Stimulated activated CD8-positive, alpha-beta memory T cell treated with anti-CD3 and anti-CD28 coated beads, Interleukin-7, amount 100 ng/mL, for 24 hours (primary cell): ENCODE measurements at places on chromosomes 11 and 22.

- no peak for DNase-seq
These were observed 8.8 kb downstream of the DGCR2 start for GRCh38 chr22:19113429-19113828.

GRCh38 chr22:37623075-37624016 lies 14.7 kb downstream of the GGA1 start:
- DNase-seq, result no peak

DNA sequence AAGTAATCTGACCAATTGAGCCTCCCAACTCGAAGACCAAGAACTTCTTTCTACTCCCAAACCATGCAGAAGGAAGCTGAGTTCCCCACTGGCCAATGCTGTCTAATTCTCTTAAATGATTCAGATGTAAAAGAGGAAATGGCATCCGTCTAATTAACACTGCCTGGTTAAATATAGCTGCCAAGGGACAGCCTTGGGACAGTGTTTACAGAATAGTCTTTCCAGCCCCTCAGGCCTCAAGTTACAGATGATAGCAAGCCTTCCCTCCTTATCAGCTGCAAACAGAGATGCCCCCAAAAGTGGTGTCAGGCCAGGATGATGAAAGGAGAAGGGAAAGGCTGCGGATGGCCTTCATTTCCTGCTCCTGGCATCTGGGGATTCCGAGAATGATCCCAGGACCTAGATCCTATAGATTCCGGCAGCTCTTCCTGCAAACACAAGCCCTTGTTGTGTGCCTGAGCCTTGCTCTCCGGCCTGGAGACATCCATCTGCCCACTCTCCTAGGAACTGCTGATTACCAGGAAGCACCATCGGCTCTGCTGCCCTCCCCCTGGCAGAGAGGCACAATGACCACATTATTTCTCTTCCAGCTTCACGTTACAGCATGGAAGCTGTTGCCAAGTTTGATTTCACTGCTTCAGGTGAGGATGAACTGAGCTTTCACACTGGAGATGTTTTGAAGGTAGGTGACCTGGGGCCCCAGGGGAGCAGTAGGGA lies 13.5 kb upstream of the TMA7B start:
- no peak for DNase-seq

GRCh38 chr11:44611687-44612434 lies 46.4 kb downstream of the CD82 start:
- peak; percentile 26 for DNase-seq

GRCh38 chr11:45092901-45093760 lies 53.3 kb upstream of the PRDM11 start:
- no peak for DNase-seq

DNA sequence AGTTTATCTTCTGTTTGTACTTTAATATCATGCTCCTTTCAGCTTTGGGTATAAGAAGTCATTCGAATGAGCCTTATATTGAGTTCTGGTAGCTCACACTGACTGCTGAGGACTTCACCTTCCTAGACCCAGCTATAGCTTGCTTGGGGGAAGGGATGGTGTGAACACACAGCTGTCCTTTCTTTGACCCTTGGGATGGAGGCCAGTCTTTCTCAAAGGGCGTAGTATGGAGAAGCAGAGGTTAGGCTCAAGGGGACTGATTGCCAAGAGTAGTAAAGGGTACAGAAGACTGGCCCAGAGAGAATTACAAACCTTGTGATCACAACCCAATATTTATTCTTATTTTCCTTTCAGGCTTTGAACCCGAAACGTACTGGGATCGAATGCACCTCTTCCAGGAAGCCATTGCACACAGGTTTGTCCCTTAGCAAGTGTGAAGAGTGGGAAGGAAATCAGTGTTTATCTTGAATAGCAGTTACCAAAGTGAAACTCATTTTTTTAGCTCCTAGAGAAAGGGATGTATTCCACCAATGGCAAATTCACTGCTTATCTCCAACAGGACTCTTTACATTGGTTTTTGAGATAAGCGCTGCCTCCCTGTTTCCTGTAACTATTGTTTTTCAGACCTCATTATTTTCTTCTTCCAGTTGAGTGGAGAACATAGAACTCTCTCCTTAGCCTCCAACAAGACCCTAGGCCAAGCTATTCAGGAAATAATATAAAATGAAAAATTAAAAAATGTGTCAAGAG lies 42.8 kb upstream of the YWHAH start:
- no peak for DNase-seq

DNA sequence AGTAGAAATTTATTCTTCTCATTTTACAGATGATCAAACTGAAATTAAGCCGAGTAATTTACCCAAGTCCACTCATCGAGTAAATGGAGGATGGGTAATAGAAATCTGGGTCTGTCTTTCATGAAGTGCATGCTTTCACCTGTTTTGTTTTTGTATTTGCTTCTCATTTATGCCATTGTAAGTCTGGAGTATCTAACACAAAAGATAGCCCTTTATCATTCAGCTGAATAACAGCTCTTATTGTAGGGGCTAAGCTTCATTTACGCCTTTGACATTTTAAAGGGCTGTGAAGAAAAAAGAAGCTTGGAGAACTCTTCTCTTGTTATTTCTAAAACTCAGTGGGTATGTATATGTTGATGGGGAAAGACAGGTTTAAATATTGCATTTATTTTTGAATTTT lies 1196.2 kb upstream of the TENM4 start:
- DNase-seq, result no peak

DNA sequence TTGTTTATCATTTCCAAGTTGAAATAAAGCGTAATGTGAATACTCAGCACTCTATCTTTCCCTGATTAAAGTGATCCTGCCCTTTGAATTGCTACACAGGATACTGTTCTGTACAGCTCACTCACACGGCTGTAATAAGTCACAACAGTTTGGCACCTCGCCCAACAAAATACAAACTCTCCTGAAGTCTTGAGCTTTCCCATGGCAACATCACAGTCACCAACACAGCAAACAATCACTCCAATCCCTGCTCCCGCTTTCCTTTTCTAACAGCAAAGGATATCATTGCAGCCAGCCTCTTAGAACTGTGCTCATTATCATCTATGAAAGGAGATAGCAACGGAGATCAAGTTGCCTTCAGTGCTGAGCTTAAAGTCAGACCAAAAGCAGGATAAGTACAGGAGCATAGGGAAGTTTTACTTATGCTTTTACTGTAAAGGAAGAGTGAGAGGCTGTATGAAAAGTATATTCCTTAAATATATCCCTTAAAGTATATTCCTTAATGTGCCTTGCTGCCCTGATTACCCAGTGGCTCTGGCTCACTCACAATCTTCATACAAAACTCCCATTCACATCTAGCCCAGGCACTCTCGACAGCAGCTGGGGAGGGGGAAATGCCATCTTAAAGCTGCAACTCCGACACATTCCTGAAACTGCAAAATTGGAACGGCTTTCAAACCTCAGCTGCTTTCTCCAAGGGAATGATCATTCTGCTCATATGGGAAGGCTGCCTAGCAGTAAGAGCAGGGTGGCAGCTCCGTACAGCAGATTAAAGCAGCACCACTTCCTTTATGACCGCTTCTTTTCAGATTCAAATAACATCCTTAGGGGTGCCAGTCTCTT lies 35.8 kb downstream of the MAML2 start:
- DNase-seq, result no peak

DNA sequence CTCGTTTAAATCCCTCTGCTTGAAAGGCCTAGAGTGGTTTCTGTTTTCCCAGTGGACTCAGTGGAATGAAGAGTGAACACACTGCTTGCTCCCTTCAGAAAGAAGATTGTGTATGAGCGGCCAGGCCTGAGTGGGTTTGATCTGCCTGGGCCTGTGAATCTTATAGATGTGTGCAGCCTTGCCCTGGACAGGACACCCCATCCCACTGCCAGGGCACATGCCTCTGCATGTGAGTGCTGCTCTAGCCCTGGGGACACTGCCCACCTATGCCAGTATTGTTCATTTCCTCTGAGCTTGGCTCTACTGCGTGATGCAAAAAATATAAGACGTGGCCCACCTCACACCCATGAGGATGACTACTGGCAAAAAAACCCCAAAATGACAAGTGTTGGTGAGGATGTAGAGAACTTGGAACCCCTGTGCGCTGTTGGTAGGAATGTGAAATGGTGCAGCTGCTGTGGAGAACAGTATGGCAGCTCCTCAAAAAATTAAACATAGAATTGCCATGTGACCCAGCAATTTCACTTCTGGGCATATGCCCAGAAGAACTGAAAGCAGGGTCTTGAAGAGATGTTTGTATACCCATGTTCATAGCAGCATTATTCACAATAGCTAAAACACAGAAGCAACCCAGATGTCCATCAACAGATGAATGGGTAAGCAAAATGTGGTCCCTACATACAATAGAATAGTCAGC lies 27.3 kb upstream of the NECTIN1 start:
- DNase-seq, result no peak

DNA sequence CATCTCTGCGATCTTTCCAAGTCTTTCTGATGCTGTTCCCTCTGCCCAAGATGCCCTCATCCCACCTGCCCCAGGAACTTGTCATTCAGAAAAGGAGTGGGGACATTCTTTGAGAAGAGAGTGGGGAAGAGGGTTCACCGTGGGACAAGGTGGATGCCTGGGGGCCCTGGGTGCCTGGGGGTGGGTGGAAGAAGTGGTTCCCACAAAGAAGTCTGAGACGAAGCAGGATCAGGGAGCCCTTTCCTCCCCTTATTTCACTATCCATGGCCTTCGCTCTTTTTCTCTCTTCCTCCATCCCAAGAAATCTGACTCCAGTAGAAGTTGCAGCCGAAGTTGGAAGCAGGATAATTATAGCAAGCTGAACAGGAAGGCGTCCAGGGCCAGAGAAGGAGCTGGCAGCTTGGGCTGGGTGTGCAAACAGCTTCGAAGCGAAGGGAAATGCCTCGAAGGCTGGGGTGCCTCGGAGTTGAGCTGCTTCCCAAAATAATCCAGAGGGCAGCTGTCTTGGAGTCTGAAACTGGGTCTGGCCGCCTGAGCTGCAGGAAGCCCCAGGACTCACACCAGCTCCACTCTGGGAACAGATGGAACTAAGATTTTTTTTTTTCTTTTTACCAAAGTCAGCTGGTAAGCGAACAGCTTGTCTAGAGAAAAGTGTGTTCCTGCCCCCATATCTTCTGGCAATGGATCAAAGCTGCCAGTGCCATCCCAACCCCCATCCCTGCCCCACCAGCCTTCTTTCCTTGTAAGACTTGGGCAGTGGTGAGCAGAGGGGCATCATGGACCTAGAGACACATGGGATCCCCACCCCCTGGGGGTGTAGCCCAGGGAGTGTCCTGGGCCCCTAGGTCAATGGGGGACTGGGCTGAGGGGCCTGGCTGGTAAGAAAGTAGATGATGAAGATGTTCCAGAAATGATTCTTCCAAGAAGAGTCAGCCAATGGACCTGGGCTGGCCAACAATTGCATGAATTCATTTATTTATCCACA lies 31.5 kb downstream of the PARVG start:
- DNase-seq, result no peak

GRCh38 chr11:80655834-80656233 lies 1215.0 kb upstream of the TENM4 start:
- DNase-seq, result no peak

DNA sequence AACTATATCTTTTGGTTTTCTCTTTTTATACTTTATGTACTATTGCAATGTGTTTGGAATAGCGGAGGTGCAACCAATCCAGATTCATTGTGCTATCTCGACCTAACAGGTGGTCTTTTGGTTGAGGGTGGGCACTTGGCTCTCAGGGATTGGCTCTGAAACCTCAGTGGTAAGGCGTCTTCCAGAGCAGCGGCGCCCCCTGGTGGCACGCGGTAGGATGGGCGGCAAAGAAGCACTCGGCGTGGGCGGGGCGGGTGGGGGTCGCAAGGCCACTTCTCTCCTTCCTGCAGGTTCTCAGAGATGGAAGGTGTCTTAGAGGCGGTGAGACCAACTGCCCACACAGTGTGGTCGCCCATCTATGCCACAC lies 19.2 kb upstream of the PLET1 start:
- peak; percentile 63 for DNase-seq

DNA sequence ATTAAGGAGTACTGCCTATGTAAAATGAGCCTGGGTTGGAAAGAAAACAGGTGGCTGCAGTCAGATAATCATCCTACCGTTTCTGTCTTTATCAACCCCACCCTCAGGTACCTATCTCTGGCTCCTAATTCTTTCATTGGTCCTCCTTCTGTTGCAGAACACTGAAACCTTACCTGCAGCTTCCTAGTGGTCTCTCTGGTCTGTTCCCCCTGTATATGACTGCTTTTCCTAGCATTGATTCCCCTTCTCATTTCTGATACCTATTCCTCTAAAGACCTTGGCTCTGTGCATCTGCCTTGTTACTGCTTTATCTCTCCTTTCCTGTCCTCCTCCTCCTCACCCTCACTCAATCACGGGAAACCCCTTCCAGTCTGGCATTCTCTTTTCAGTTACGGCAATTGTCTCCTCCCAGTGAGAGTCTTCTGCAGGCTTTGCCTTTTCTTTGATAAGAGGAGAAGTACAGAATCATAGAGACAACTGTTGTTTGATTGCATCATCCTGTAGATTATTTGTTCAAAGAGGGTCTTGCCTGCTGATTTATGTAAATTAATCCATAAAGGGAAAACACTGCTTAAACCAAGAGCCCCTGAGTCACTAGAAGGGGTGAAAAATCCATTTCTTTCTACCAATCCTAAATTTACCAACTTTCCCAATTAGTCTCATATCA lies 301.2 kb downstream of the AASDHPPT start:
- no peak for DNase-seq

- no peak for DNase-seq
These were observed at the start of gene SHISAL1 for GRCh38 chr22:44312766-44313165. TSS of gene SHISAL1 (minus strand) at chr22:44312951. CDS start at chr22:44300945, 12,006 bp downstream.

DNA sequence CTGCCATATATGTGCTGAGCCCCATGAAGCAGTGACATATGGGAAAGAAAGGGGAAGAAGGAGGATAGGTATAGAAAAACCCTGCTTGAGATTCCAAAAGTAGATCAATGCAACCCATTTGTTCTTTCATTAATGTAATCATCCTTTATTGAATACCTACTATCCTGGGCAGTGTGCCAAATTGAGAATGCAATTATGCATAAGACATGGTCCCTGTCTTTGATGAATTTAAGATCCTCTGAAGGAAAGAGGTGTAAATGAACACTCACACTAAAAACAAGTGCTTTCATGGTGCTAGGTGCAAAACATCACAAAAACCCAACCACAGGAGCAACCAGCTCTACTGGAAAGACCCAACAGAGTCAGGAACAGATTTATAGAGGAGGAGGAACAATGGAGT lies 29.7 kb downstream of the FLI1 start:
- no peak for DNase-seq

GRCh38 chr11:22554221-22554620 lies 71.4 kb downstream of the FANCF start:
- no peak for DNase-seq

DNA sequence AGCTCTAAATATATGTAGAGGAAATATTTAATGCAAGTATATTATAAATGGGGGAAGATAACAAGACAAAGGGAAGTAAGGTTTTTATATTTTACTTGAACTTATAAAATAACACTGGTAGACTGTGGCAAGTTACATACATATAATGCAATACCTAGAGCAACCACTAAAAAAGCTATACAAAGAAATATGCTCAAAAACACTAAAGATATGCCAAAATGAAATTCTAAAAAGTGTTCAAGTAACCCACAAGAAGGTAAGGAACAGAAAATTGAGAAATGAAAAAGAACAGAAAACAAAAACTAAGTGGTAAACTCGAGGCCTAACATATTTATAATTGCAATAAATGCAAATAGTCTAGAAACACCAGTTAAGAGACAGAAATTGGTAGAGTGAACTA lies 32.5 kb downstream of the BTG4 start:
- no peak for DNase-seq

GRCh38 chr11:110130642-110131238 lies 37.5 kb downstream of the ZC3H12C start:
- no peak for DNase-seq
